HTR-8/SVneo (cell line): ENCODE measurements at places on chromosomes 1 and 21.
A peak's percentile ranks its signal among the peaks of the same experiment; 100 is the strongest.

GRCh38 chr1:247574664-247575063, 13.5 kb upstream of the OR2G2 start:
- no peak for DNase-seq

- no peak for DNase-seq
Measured at GRCh38 chr1:31428436-31429221, 15.6 kb downstream of the SERINC2 start.

DNA sequence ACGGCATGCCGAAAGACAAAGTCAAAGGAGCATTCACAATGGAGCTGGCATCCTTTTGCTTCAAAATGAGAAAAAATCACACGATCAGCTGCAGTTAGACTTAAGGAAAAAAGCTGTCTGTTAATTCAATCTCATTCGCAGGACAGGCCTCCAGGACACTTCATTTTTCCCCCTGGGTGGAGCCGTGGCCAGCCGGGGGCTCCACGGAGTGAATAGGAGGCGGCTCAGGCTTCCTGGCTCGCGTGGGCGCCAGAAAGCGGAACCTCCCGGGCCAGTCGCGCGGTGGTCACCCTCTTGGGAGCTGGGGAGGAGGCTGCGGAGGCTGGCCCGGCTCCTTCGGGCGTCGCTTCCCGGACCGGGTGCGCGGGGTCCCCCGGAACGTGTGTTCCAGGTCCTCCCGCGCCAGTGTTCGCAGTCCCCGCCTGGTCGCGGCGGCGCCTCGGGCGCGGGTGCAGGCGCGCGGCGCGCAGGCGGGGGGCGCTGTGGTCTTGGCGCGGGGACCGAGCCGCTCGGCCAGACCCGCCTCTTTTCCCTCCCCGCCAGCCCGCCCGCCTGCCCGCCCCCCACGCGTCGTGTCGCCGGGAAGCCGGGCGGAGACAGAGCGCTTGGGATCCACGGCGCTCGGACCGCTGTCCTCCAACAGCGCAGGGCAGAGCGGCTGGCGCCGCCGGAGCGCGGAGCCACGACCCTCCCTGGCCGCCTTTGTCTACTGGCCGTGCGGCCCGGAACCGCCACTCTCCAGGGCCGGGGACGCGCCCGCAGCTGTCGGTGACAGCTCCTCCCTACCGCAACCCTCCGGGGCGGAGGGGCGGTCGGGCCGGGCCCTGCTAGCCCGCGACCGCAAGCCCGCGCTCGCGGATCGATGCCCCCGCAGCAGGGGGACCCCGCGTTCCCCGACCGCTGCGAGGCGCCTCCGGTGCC, at the start of gene RHOU:
Gene RHOU, plus strand, starts transcription at position 599 of the 921 bp plus-strand sequence. Its CDS starts 264 bp downstream, at position 863.
- peak; percentile 73 for DNase-seq

DNA sequence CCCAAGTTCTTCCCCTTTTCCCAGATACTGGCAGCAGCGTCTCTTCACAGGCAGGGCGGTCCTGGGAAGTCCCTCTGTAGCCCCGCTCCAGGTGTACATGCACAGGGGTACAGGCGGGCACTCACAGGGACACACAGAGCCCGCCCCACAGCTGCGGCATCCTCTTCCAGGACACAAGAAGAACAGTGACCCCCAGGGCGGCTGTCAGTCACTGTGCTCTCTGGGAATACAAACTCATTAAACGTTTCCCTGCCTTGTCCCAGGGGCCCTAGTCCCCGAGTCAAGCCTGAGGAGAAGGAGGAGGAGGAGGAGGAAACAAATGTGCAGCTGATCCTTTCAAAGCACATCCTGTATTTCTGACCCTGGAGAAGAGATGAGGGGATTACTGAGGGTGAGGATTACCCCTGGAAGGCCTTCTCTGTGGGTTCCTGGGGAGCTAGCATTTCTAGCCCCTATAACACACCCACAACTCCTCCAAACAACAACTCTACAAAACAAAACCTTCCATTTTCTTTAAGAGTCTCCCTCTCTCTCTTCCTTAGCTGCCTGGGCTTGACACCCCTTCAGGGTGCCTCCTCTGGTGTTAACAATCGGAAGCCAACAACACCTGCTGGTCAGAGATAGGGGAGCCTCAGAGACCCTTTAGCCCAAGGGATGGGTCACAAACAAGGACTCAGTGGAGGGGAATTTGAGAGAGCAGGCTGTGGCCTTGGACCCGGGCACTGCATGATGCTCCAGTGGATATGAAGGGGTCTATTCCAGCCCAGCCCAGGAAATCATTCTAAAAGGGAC, 28.4 kb upstream of the DMBX1 start:
- no peak for DNase-seq

DNA sequence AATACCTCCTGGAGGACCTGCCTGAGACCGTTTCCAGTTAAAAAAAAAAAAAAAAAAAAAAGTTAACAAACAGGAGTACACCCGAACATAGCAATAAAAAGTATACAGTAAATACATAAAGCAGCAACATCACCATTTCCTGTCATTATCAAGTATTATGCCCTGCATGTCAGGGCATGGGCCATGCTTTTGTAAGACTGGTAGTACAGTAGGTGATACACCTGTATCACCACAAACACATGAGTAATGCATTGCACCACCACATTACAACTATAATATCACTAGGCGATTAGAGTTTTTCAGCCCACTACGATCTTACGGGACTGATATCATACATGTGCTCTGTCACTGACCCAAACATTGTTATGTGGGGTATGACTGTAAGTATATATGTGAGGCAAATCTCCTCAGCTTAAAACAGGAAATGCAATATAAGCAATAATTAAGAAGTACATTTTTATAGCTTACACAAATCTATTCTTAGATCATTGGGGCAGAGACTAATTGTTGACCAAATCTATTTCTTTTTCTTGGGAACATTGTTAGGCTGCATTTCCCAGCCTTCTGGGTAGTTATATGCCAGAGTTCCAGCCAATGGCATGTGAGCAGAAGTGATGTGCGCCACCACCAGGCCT, 98.1 kb downstream of the PLD5 start:
- DNase-seq: no peak

GRCh38 chr1:32533792-32534327, 5.4 kb upstream of the ZBTB8A start:
- no peak for DNase-seq

DNA sequence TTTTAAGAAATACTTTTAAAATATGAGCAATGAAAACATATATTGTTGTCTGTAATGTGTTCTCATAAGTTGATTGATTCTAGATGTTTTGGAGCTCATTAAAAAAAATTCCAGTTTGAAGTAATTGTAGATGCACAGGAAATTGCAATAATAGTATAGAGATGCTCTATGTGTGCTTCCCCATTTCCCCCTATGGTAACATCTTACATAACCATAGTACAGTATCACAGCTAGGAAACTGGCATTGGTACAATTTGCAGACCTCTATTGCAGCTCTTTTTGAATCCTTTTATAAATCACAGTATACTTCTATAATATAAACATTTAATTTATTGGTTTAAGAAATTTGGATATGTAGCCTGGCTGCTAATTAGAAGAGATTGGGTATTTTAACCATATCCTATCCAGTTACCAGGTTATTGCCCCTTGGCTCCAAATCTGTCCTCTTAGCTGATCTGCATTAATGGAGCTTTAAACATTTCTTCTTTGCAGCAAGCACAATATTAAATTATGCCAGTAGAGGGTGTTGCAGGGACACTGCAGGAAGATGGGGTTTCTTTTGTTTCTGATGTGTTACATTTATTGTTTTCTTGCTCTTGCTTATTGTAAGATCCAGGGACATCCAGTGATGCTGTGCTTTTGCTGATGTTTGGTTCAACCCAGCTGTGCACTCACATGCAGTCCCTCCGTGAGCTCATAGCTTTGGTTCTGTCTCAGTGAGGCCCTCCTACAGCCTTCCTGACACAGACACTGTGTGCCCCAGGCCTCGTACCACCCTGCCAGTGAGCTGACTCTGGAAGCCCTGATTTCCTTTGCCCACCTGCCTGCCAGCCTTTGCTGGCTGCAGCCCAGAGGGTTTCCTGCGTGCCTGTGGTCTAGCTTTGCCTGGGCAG, 103.3 kb downstream of the RABGAP1L start:
- DNase-seq: peak; percentile 54

- no peak for DNase-seq
Measured at GRCh38 chr1:60108196-60108595, 34.6 kb upstream of the C1orf87 start.

- DNase-seq: no peak
Measured at GRCh38 chr1:24551290-24551959, 4.5 kb upstream of the NCMAP start.

DNA sequence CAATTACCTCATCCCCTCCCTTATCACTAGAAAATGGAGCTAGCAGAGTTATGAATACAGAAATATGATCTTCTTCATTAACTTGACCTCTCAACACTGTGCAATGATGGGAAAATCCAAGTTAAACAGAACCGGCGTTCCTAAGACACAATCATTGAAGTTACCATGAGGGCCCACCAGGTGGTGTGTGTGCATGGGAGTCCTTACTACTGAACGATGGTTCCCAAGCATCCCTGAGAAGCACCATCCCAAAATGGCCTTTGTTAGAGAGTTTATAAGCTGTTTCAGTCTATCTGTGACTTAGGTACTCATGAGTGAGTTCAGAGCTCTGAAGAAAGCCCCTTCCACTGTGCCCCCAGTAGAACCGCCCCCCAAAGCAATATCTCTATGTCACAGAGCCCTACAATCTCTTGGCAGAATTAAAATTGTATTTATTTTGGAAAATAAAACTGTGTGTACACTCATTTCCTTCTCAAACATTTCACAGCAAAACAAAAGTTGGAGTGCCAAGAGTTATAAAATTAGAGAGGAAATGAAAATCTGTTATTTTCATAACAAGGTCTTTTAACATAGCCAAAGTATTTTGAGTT, 56.8 kb downstream of the PLD5 start:
- peak; percentile 38 for DNase-seq

GRCh38 chr21:44418876-44419230, 36.5 kb upstream of the LRRC3 start:
- DNase-seq: no peak

DNA sequence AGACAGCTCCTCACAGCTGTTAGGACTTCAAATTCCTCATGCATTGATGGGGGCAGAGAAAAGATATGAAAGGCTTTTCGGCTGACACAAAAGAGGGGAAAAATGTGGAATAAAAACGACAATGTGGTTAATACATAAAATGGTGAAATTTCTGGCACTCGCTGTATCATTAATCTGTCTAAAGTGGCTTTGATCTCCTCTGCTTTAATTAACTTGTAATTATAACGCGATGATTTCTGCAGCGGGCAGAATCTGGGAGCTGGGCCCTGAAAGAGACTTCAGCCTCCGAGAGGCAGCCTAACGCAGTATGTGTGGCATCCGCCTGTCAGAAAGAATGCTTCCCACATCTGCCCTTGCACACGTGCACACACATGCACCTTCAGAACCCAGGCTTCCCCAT, 144.1 kb upstream of the IGSF21 start:
- DNase-seq: no peak

- no peak for DNase-seq
Measured at GRCh38 chr1:24707687-24708086, 37.6 kb upstream of the CLIC4 start.

GRCh38 chr1:156337888-156338179, 258 bp downstream of the CCT3 start:
- no peak for DNase-seq

- no peak for DNase-seq
Measured at GRCh38 chr1:236465959-236466303, 57.9 kb upstream of the LGALS8 start.

DNA sequence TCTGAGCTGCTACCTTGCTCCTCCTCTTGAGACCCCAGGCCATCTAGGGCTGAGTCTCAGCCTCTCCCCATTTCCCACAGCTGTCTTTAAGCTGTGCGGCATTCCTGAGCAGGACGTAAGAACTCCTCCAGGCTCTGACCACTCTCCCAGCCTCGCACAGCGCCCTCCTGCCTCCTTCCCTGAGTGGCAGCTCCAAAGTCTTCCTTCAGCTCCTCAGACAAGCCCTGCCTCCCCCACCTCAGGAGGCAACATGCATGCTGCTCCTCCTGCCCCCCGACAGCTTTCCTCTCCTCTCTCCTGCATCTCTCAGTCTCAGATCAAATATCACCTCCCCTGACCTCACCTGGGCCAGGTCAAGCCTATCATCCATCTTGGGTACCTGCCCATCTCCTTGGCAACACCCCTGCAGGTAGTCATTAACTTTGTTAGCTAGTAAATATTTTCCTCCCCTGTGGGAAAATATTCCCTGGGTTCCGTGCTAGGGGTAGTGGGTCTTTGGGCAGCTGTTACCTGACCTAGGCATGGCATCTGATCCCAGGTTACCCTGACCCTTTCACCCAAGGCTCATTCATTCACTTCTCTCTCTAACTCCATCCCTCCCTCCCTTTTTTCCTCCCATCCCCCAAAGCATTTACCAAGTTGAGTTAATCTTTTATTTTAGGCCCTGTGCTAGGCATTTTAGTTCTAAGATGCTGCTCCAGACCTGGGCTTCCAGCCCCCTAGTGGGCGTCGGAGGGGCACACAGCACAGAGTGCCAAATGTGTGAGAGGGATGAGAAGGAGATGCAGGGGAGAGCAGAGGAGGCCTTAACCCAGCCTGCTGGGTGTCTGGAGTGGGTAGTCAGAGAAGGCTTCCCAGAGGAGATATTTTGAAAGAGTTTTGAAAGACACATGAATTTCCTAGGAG, 419.9 kb downstream of the PTPRU start:
- DNase-seq: no peak

DNA sequence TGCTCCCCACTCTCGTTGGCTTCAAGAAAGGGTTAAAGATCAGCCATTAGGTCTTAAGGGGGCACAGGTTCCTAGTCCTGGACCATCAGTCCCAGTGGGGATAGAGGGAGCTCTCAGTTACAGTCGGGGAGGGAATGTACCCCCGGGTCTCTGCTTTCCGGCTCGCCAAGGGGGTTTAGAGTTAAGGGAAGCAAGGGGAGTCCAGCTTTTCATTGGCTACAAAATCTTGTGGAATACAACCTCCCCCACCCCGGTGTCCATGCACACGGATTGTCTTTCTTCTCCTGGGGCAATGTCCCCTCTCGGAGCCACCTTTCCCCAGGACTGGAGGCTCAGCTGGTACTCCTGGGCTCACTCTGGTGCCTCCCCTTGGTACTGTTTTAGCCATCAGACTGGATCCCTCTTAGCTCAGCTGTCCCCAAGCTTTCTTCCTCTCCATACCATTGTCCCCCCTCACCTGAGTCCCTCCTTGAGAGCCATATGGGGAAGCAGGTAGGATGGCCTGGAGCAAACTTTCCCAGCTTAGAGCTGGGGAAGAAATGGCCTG, at the start of gene A3GALT2:
Gene A3GALT2, minus strand, starts transcription at position 480 of the 547 bp plus-strand sequence. Its CDS starts 0 bp downstream, at position 480.
- no peak for DNase-seq
